ENCODE measurements at places on chromosomes 12 and 14.

GRCh38 chr14:70281939-70282338 lies 77.5 kb downstream of the COX16 start:
- DNase-seq = no peak

GRCh38 chr12:11702959-11703358 lies 53.5 kb downstream of the ETV6 start:
- no peak for DNase-seq

DNA sequence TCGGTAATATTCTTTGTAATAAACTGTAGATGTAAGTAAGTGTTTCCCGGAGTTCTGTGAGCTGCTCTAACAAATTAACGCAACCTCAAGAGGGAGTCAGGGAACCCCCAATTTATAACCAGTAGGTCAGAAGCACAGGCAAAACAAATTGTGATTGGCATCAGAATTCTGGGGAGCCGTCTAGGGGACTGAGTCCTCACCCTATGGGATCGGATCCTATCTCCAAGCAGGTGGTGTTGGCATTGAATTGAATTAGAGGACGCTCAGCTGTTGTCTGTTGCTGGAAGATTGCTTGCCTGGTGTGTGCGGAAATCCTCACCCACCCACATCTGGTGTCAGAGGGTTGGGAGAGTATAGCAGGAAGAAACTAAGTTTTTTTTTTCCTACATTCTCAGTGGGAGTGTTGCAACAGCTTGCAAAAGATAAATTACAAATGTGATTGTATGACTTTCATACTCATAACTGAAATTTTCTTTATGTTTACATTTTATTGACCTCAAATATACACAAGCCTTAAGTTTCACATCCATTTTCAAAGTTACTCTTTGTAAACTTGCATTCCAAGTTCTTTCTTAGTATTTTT lies 5.5 kb downstream of the TMEM52B start:
- peak; percentile 88 for DNase-seq

DNA sequence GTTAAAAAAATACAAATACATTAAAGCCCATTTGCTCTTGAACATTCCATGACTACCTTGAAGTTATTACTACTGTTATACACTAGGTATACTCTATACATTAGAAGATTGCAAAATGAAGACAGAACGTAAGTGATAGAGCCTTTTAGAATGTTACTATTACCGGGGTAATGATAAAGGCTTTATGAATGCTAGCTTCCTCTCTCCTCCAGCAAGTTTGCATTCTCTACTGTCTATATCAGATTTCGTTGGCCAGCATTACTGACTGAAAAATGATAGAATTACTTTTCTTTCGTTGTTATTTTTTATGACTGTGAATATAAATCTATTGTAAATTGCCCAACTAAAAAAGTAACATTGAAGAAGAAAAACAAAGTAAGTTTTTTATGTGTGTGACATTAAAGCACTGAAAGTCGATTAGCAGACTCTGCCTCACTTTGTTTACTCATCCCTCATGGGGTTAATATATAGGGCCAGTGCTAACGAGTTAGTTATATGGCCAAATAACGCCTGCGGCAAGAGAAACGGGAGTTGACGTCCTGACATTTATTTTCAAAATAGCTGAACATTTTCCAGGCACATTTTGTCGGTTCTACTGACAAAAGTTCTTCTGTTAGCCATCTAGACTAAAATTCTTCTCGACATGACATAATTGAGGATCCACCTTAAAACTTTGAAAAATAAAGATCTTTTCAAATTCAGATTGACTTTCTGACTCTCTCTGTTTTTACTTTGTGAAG lies 163.8 kb upstream of the KITLG start:
- no peak for DNase-seq

DNA sequence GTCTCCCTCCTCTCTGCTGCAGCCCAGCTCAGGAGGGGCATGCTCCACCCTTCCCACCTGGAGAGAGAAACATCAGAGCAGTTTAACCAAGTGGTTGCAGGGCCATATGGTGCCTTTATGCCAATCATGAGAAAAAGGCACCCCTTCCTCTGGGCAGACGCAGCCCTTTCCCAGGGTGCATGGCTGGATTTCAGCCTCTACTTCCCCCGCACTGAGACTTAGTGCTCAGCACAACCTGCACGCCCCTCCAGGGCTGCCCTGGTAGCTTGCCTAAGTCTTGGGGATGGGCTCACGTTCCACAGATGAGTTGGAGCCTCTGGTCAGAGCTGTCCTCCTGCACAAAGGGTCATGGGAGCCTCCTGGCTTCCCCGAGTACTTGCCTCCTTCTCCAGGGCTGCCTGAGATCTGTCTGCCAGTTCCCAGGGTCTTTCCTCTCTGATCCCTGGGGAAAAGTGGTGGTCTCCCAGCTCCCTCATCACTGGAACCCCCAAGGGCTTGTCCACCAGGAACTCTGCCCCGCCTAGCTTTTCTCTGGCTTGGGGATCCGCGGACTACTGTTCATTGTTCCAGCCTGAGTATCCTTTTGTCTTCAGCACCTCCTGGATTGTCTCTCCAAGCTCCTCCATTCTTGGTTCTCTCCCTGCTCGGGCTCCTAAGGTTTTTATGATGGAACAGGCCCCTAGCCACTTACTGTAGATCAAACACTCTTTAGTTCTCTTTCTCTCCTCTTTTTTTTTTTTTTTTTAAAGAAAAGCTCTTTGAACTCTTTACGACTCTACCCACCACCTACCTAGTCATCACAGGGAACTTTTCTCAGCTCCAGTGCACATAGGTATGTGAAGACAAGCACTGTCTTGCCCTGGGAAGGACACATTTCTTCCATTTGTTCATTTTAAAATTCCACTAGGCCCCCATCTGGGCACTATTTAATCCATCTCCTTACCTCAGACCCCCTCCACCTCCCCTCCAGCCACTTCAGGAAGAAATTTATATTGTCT lies 6.1 kb upstream of the KRT74 start:
- no peak for DNase-seq

DNA sequence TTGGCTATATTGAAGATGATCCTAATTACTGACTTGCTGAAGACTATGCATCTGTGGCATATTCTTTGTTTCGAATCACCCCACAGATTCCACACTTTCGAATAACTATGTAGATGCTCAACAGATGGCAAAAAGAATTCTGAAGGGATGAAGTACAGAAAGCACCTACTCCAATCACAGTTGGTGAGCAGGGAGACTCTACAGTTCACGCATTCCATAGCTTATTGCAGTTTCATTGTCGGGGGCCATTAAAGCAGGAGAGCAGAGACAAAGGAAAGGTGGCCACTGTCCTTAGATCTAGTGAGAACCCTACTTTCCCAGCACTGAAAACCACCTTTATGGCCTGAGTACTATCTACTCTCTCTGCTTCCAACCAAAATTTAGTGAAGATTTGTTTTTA lies 191.9 kb downstream of the STXBP6 start:
- no peak for DNase-seq

DNA sequence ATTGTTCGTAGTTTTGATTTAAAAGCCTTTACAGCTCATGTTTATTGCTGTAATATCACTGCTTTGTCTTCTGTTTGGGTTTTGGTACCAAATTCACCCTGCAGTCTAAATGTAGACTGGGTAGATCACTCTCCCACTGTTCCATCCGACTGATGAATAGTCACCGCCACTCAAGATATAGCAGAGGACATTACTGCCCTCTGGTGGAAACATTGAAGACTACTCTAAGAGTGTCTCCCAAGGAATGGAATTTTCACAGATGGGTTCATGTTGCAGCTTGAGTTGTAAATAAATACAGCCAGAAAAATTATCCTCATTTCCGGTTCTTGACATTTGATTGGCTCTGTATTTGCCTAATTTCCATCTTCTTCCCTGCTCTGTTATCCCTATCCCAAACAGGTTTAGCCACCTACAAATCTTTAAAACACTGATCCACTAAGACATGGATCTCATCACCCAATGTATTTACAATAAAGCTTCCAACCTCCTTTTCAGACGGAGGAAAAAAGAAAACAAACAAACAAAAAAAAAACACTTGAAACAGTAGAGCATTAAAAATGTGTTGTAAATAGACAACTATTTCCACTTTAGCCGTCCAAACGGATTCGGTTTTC lies 198.3 kb upstream of the CPNE8 start:
- no peak for DNase-seq

DNA sequence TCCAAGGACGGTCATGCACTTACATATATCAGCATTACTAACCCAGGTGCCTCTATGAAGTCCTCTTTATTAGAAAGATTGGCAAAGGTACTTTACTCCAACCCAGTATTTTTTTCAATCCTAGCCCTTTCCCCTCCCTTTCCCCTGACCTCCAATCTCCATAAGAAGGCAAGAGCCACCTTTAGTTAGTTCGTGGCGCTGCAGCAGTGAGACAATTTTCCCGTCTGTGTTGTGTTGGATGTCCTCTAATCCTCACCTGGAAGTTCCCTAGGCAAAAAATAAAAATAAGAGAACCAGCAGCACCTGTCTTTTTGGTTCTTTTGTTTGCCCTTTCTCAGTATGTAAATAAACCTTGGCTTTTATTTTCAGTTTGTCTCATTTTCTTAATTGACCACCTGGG lies 439.6 kb upstream of the LRFN5 start:
- no peak for DNase-seq

DNA sequence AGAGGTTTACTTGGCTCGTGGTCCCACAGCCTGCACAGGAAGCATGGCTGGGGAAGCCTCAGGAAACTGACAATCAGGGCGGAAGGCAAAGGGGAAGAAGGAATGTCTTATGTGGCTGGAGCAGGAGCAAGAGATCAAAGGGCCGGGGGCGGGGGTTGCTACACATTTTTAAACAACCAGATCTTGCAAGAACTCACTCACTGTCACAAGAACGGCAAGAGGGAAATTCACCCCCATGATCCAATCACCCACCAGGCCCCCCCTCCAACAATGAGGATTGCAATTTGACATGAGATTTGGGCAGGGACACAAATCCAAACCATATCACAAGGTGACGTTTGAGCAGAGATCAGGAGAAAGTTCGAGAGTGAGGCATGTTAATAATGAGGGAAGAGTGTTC lies 163.7 kb upstream of the RPH3A start:
- DNase-seq = no peak
